ENCODE measurements at places on chromosomes 2 and 18.

DNA sequence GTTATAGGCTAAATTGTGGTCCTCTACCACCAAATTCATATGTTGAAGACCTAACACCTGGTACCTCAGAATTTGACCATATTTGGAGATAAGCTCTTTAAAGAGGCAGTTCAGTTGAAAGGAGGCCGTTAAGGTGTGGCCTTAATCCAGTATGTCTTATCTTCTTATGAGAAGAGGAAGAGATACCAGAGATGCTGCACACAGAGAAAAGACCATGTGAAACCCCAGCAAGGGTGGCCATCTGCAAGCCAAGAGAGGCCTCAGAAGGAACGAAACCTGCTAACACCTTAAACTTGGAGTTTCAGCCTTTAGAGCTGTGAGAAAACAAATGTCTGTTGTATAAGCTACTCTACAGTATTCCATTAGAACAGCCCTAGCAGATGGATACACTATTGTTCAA, 528.1 kb upstream of the DCC start:
- DNase-seq, result no peak
- H3K27me3 ChIP-seq, result no peaks in the 10 kb centered on the region
- H3K27ac ChIP-seq, result no peak overlapping the region
- H3K36me3 ChIP-seq, result no peaks in the 10 kb centered on the region
- H3K4me3 ChIP-seq, result no peak overlapping the region

DNA sequence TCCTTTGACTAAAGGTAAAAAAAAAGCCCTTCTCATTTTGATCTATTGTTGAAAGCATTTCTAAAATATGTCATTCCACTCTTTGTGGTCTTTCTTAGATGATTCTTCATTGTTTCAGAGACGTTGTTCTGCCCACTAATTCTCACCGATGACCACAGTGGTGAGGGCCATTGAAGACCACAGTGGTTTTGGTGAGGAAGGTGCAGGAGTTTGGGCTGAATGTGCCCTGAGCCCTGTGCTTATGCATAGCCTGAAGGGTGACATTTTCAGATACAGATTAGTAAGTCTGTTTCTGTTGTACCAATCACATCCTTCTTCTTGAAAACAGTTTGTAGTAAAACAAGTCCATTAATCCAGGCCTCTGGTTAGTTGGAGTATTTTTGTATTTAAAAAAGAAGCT, 251.3 kb upstream of the ATP5MC3 start:
- DNase-seq, result no peak
- H3K27ac ChIP-seq, result no peak overlapping the region
- H3K27me3 ChIP-seq, result no peaks in the 10 kb centered on the region
- H3K4me1 ChIP-seq, result no peaks in the 10 kb centered on the region

DNA sequence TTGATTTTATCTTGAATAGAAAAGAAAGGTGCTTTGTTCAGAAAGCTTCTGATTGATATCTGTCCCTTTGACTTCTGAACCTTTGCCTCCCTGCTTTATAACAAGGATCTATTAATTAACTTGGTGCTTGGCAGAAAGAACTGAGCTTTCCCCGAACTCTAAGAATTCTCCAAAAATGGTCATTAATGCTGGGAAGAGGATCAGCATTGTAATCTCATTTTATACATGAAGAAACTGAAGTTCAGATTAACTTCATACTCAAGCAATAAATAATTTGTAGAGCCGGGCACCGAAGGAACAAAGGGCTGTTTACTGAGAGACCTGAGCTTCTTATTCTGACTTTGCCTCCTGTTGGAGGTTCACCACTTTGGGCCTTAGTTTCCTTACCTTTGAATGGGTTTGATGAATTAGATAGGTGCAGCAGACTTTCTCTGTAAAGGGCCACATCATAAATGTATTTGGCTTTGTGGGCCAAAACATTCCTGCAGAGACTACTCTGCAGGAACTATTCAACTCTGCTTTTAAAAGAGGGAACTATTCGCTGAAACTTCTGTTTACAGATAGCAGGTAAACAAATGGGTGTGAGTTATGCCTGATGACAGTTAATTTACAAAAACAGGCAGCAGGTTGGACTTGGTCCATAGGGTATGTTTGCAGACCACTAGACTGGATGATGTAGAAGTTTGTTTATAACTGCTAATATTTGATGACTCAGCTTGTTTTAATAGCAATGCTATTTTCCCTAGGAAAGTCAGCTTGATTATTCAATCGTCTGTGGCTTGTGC, 272.9 kb downstream of the TGIF1 start:
- no peak for DNase-seq
- no peak overlapping the region for H3K27ac ChIP-seq
- no peak overlapping the region for H3K4me3 ChIP-seq
- no peaks in the 10 kb centered on the region for H3K36me3 ChIP-seq
- no peaks in the 10 kb centered on the region for H3K4me1 ChIP-seq

DNA sequence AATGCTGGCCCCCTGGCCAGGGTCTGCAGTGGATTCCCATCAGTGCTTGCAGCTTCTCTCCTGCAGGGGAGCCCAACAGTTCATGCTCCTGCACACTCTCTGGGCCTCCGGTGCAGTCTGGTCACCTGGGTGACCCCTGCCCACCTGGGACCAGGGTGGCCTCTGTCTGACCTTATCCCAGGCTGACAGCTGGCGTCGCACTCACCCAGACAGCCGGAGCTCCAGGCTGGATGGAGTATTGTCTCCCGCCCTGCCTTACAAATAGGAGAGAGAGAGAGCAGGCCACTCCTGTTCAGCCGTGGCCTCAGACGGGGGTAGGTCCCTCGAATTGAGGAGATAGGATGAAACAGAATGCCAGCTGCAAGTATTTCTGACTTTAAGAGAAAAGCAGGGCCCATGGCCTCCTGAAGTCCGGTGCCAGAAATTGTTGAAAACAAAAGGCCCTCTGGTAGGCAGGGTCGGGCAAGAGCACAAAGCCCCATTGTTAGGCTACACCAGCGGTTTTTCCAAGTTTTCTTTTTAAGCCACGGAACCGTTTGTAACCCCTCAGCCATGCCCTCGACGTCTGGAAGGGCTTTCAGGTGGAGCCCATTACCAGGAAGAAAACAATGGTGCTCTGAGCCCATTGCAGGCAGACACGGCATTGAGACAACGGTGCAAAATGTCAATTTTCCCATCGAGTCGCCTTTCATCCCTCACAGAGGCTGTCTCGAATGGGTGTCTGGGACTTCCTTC, 258.4 kb downstream of the BCL11A start:
- no peaks in the 10 kb centered on the region for H3K36me3 ChIP-seq
- H3K27ac ChIP-seq, result no peak overlapping the region
- no peak overlapping the region for H3K4me3 ChIP-seq

GRCh38 chr2:144213797-144214196, 306.1 kb downstream of the ZEB2 start:
- peak overlapping the region; percentile 5 for H3K27ac ChIP-seq
- no peaks in the 10 kb centered on the region for H3K27me3 ChIP-seq
- no peak for DNase-seq
- no peaks in the 10 kb centered on the region for H3K36me3 ChIP-seq

DNA sequence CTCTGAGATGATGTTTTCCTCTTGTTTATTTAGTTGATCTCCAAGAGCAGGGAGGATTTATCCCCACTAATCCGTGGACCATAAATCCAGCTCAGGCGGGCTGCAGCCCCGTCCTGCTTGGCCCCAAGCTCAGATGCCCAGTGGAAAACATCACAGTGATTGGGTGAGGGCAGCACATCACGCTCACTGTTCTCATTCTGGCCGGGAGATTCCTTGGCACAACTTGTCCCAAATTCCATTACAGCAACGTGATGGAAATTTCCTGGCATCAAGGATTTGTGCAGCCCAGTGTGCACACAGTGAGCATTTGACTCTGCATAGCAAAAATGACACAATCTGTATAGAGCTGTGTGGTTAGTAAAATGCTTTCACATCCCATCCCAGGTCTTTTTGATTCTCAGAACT, 96.8 kb downstream of the VAPA start:
- H3K27ac ChIP-seq, result no peak overlapping the region
- H3K4me3 ChIP-seq, result no peak overlapping the region
- H3K36me3 ChIP-seq, result no peaks in the 10 kb centered on the region
- DNase-seq, result no peak
- no peaks in the 10 kb centered on the region for H3K4me1 ChIP-seq
- peaks cover 9% of the 10 kb centered on the region for H3K27me3 ChIP-seq

- DNase-seq, result no peak
- no peaks in the 10 kb centered on the region for H3K4me1 ChIP-seq
- H3K4me3 ChIP-seq, result no peak overlapping the region
- H3K36me3 ChIP-seq, result no peaks in the 10 kb centered on the region
- no peak overlapping the region for H3K27ac ChIP-seq
- H3K27me3 ChIP-seq, result no peaks in the 10 kb centered on the region
These were observed 306.4 kb downstream of the RBM43 start for GRCh38 chr2:150955231-150955630.

- no peak for DNase-seq
- H3K27ac ChIP-seq, result peak overlapping the region; percentile 2
- no peak overlapping the region for H3K4me3 ChIP-seq
- H3K4me1 ChIP-seq, result no peaks in the 10 kb centered on the region
These were observed 175.1 kb downstream of the FAM210A start for GRCh38 chr18:13551305-13551603.

GRCh38 chr2:38603402-38604290, 918 bp upstream of the HNRNPLL start:
- H3K36me3 ChIP-seq, result peaks cover 6% of the 10 kb centered on the region
- no peaks in the 10 kb centered on the region for H3K27me3 ChIP-seq

All from activated naive CD4-positive, alpha-beta T cell treated with anti-CD3 and anti-CD28 coated beads, Interleukin-2, amount 10 ng/mL, durations not matched to agents 7 days and 5 days (primary cell).